Activated naive CD4-positive, alpha-beta T cell treated with Interleukin-2 at 50 U/mL for 16 hours (primary cell): ENCODE measurements at places on chromosomes 6 and 20.

DNA sequence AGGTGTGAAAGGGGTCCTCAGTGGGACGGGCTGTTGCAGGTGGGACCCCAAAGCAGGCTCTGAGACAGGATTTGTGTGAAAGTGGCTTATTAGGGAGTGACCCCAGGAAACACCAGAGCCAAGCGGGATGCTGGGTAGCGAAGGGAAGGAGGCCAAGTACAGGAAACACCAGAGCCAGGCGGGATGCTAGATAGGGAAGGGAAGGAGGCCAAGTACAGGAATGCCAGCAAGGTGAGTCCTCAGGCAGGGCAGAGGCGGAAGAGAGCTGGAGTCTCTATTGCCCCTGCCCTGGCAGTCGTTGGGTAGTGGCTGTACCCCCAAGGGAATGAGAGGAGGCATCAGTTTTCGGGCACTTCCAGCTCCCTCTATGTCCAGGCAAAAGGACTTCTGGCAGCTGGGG lies 30.5 kb upstream of the TGM2 start:
- no peak for DNase-seq

DNA sequence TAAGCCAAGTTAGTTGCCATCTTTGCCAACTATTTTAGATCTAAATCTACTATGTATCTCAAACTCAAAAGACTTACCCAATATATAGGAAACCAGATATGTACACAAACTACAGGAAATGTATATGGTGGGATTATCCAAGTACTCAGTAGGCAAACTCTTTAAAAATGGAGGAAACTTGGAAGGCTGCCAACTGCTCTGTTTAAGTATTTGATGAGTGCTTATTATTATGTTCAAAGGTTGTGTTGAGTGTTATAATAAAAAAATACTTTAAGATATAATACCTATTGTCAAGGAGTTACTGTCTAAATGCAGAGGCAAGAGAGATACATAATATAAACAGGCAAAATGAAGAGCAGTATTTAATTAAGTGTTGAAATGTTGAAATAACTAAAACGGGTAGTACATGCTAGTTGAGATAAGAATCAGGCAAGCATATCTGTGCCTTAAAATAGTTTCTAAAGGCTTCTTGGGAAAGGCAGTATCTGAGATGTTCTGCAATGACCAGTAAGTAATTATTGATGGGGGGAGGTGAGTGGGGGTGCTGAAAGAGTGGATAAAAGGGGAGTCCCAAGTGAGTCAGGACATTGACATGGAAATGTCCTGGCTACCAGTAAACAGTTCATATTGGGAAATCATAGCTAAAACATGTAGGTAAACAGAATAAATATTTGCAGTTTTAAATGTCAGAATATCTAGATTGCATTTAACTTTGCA lies 6.5 kb upstream of the DST start:
- DNase-seq = no peak

DNA sequence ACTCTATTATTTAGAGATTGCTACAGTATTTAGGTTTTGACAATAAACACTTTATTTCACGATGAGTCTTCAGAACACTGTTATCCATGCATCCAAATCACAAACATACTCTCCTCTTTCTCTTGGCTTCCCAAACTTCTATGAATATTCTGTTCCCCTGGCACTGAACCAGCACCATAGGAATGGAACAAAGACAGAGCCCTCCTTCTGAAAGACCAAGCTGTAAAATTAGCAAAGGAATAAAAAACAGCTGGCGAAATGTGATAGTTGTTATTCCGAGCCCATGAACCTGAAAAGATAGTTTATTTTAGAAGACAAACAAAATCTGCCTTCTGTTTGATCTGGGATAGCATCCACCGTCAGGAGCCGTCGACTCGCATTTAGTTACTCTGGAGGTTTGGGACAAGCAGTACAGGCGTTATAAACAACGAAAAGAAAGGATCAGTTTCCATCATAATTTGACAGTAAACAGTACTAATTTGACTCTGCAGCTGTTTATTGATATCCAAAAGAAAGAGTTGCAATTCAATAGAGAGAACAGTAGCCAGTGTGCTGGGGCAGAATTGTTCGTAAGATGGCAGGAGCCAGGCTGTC lies 161.4 kb downstream of the CLIC5 start:
- DNase-seq = no peak

DNA sequence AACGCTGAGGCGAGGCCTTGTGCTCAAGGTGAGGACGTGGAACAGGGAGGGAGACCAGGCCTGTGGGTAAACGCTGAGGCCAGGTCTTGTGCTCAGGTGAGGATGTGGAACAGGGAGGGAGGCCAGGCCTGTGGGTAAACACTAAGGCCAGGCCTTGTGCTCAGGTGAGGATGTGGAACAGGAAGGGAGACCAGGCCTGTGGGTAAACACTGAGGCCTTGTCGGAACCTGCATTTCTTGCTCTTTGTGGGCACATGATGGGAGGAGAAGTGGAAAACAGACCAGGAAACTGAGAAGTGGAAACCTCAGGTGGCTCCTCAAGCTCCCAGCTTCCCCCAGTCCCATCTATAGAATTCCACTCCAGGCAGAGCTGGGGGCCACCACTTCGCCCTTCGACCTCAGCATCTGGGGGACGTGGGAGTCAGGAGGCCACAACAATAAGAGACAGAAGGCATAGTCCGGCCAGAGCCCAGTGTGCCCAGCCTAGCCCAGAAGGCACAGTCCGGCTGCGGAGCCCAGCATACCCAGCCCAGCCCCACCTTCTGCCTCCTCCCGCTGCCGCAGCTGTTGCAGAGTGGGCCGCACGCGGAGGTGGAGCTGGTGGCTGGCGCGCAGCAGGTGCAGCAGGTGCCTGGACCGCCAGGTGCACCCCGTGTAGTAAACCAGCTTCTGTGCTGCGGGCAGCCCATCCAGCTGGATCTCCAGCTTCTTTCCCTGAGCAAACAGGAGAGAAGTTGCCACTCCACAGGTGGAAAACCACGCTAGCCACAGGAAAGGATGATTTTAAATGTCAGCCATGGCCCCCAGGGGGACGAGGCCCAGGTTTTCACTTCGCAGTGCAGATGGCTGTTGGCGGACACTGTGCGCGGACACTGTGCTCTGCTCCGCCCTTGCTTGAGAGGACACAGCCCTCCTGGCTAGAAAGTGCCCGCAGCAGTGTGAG lies 17.5 kb downstream of the FRMD1 start:
- DNase-seq = no peak

- no peak for DNase-seq
These were observed 4.4 kb upstream of the FLRT3 start for GRCh38 chr20:14341801-14342200.

DNA sequence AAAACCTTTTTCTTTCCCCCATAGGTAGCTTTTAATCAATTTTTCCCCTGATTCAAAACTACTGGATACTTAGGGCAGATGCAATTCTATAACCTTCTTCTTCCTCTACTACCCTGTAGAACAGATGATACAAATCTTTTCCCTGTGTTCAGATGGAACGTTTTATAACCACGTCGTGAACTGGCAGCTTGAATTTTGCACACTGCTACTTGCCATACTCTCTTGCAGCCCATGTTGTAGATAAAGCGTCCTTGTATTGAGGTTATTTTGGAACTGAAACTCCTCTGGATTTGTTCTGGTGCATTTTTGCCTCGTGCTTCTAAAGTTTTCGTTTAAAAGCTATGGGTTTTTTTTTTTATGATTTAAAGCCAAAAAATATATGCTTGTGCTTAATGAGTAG lies 440.2 kb downstream of the RFPL4B start:
- DNase-seq = no peak

DNA sequence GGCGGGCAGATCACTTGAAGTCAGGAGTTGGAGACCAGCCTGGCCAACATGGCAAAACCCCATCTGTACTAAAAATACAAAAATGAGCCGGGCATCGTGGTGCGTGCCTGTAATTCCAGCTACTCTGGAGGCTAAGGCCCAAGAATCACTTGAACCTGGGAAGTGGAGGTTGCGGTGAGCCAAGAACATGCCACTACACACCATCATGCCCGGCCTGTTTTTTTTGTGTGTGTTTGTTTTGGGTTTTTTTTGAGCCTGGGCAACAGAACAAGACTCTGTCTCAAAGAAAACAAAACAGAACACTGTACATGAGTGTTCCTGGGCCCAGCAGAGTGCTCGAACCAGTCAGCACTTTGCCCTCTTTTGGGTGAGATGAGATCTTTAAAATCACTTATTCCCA lies 159.1 kb downstream of the MTHFD1L start:
- DNase-seq = no peak

GRCh38 chr6:15586503-15586902 lies 76.3 kb downstream of the DTNBP1 start:
- DNase-seq = peak; percentile 6

GRCh38 chr6:90107771-90108282 lies 188.8 kb downstream of the BACH2 start:
- peak; percentile 30 for DNase-seq

DNA sequence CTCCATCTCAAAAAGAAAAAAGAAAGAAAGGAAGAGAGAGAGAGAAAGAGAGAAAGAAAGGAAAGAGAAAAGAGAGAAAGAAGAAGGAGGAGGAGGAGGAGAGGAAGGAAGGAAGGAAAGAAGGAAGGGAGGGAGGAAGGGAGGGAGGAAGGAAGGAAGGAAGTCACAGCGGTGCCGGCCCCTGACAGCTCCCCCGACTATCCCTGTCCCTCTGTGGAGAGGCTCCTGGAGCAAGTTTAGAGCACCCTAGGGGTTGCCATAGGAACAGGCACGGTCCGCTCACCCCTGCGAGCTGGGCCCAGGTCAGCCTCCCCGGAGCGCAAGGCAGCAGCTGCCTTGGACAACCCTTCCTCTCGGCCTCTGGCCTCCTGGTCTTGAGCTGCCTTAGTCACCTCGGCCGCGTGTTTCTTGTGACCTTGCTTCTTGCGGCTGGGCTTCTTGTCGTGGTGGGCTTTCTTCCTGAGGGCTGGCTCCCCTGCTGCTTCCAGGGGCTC lies 6.8 kb downstream of the BNIP5 start:
- no peak for DNase-seq

GRCh38 chr20:14721926-14722452 lies 384.6 kb upstream of the FLRT3 start:
- no peak for DNase-seq

GRCh38 chr6:148780918-148781436 lies 34.1 kb downstream of the UST start:
- no peak for DNase-seq

- no peak for DNase-seq
These were observed 27.2 kb downstream of the IL17F start for GRCh38 chr6:52216932-52217575.

GRCh38 chr20:17859002-17859615 lies 109.5 kb downstream of the SNX5 start:
- DNase-seq = no peak

GRCh38 chr6:142712231-142712630 lies 232.7 kb downstream of the HIVEP2 start:
- no peak for DNase-seq

GRCh38 chr6:56242346-56242745 lies 5.0 kb downstream of the COL21A1 start:
- DNase-seq = no peak

GRCh38 chr20:59818911-59819310 lies 114.5 kb downstream of the SYCP2 start:
- no peak for DNase-seq

DNA sequence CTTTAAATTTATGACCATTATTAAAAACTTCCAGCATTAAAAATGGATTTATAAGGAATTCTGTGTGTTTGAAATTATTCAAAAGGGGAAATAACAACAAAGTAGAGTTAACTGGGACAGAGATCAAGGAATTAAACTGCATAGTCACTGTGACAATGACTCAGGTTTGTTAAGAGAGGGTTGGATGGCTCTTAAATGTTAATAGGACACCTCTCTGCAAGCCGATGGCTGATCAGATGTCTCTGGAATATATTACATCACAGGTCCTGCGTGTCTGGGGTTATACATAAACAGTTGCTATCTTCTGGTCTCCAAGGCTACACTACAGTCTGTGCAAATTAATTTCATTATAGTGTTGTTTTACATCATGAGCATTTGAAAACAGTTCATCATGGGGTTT lies 574.3 kb downstream of the COL12A1 start:
- no peak for DNase-seq

- no peak for DNase-seq
These were observed 38.8 kb downstream of the SLC22A1 start for GRCh38 chr6:160160450-160160849.

GRCh38 chr6:113997116-113997515 lies 26.2 kb upstream of the HDAC2 start:
- no peak for DNase-seq

GRCh38 chr6:153087436-153087835 lies 43.6 kb downstream of the RGS17 start:
- DNase-seq = no peak

DNA sequence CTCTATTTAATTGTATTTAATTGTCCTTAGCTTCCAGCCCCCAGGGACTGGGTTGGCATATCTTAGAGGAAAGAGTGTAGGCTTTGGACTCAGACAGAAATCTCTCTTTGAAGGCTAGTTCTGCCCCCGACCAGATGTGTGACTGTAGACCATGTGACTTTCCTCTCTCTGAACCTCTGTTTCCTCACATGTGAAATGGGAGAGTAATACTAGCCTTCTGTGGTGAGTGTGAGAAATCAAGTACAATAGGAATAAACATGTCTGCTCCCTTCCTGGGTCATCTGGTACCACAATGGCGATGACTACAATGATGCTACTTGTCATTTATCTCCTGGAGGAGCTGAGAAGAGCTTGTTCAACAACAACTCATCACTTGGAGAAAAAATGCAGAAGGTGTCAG lies 179.9 kb downstream of the LRFN2 start:
- no peak for DNase-seq

DNA sequence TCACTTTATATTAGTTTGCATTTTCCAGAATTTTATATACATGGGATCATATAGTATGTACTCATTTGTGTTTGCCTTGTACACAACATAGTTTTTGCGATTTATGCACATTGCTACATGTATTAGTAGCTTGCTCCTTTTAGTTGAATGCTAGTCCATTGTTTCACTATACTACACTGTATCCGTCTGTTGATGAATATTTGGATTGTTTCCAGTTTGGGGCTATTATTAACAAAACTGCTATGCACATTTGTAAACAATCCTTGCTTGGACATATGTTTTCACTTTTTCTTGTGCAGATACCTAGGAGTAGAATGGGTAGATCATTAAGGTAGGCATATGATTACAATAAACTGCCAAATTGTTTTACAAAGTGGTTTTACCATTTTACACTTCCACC lies 3.9 kb upstream of the LRRC1 start:
- no peak for DNase-seq

DNA sequence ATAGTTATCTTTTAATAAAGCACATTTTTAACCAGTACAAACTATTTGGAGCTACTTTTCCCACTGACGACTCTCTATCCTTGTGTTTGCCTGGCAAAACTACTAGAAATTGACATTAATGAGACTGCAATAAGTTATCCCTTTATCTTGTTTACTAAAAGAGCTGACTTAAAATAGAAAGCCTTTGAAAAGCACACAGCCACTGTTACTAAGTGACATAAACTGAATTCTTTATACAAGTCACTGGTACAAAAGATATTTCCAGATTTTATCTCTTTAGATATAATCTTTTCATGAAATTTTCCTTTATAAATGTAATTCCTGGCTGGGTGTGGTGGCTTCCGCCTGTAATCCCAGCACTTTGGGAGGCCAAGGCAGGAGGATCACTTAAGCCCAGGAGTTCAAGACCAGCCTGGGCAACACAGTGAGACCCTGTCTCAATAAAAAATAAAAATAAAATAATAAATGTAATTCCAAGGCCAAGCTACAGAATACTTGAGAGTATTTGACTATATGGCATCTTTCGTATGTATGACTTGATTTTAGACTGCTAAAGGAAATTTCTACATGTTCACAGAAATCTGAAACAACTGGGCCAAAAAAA lies 9.5 kb downstream of the MBOAT1 start:
- DNase-seq = no peak

GRCh38 chr6:151665329-151665728 lies 142.2 kb upstream of the ESR1 start:
- DNase-seq = no peak

- no peak for DNase-seq
These were observed 111.0 kb upstream of the TFAP2D start for GRCh38 chr6:50602292-50602691.
